Activated T-cell treated with anti-CD3 and anti-CD28 coated beads for 48 hours (primary cell): ENCODE measurements at places on chromosomes 11 and 22.

DNA sequence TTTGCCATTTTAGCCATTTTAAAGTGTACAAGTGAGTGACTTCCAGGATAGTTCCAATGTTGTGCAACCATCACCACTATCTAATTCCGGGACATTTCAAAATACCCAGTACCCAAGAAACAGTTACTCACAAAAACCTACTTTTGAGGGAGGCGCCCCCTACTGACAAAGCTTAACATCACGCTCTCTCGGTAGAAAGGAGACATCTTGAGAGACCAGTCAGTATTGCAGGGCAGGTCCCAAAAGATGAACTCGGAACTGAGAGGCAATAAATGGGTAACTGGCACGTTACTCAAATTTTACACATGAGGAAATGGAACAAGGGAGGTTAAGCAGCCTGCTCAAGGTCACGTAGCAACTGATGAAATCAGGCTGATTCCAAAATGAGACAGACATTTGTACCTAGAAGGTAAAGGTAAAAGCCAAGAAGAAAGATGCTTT, 50.0 kb upstream of the POU2AF1 start:
- peak; percentile 64 for DNase-seq

DNA sequence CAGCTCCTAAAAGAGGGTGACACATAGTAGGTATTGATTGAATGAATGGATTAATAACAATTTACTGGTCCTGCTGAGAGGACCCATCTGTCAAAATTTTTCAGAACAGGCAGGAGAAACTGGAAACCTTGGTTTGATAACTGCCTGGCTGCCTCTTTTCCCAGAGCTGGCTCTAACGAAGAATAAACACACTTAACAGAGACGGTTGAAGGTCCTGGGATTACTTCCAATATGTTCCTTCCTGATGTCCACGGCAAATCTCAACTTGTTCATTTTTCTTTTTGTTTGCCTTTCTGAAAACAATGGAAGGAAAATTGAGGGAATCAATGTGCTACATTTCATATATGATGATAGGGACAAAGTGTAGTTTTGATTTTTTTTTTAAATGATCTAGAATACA, 76.5 kb upstream of the SYT13 start:
- DNase-seq = no peak

DNA sequence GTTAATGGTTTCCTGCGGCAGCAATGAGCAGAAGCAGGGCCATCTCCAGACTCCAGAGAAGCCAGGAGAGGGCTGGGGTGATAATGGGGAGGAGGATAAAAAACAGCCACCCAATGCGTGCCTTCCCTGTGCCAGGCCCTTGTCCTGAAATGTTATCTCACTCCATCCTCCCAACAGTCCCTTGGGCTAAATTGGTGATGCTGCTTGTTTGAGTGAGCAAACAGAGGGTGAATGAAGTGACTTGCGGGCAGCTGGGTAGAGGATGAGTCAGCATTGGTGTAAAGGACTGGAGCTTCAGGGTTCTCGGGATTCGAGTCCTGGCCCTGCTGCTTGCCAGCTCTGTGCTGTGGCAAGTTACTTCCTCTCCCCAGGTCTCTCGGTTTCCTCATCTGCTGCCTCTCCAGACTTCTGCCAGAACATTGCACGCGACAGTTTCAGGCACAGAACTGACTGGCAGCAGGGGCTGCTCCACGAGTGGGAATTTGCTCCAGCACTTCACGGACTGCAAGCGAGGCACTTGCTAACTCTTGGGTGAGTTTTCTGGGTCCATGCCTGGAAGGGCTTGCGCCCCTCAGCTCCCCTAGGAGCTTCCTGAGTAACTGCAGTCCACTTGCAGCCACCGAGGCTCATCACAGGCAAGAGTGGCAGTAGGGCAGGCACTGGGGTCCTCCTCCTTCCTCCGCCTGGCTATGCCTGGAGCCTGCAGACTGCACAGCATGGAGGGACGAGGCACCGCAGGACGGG, at the start of gene P2RY6:
Gene P2RY6 (plus strand): TSS at position 403 of the 744 bp plus-strand sequence. CDS start 24,181 bp downstream, outside the sequence.
- no peak for DNase-seq

DNA sequence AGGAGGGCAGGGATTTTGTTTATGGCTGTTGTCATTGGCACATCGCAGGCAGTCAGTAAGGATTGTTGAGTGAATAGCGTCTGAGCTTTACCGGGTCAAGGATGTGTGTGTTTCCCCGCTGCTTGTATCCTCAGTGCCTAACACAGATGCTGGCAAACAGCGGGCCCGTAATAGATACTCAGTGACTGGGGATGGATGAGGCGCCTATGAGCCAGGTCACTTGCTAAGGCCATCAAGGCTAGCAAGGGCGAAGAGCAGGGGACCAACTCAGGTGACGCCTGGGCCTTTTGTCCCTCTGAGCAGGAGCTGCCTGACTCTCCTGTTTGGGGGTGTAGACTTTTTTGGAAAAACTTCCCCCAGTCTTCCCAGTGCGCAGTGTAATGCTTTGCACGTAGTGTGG, 118.1 kb downstream of the HIPK3 start:
- no peak for DNase-seq

- DNase-seq = no peak
These were observed 34.7 kb upstream of the CSNK2A3 start for GRCh38 chr11:11387622-11388305.
